H7 (cell line): ENCODE measurements at places on chromosomes 16 and 17. TPM values are rescaled to one million over a fixed set of nuclear protein-coding genes. Genes with fewer than 3 reads are reported as not detected.

DNA sequence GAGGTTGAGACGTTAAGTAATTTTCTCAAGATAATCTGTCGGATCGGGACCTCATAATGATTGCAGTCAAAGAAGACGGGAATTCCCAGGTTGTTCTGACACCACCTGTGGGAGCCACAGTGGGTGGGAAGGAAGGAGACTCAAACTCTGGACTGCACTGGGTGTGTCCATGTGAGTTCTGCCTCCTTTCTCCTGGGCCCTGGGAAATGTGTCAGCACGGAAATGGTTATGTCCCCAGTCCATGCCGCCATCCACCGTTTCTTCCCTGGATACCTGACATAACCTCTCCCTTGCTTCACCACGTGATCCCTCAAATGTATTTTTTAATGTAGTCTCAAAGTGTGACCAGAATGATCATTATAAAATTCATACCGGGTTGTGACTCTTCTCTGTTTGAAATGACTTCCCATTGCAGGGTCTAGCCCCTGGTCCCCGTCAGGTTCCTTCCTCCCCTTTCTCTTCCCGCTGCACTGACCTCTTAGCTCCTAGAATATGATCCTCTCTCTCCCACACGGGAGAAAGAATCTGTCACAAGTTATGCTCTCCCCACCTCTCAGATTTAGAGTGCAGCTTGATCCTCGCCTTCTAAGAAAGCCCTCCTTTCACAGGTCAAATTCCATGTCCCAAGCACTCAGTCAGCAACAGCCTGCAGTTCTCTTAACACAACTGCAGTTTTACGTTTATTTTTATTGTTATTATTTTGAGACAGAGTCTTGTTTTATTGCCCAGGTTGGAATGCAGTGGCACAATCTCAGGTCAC is 820.0 kb upstream of the EEF2KMT start:
- no peak for DNase-seq

- peak; percentile 70 for DNase-seq
Observed at GRCh38 chr16:88886845-88887521, 20.5 kb upstream of the PABPN1L start.

The ATP2A1 gene
- 0.10 and 1.0 TPM in 2 replicates for total RNA-seq

The DYNLL2 gene
- total RNA-seq = 10.2 and 10.5 TPM in 2 replicates
